ENCODE measurements at places on chromosomes 7 and 10.

DNA sequence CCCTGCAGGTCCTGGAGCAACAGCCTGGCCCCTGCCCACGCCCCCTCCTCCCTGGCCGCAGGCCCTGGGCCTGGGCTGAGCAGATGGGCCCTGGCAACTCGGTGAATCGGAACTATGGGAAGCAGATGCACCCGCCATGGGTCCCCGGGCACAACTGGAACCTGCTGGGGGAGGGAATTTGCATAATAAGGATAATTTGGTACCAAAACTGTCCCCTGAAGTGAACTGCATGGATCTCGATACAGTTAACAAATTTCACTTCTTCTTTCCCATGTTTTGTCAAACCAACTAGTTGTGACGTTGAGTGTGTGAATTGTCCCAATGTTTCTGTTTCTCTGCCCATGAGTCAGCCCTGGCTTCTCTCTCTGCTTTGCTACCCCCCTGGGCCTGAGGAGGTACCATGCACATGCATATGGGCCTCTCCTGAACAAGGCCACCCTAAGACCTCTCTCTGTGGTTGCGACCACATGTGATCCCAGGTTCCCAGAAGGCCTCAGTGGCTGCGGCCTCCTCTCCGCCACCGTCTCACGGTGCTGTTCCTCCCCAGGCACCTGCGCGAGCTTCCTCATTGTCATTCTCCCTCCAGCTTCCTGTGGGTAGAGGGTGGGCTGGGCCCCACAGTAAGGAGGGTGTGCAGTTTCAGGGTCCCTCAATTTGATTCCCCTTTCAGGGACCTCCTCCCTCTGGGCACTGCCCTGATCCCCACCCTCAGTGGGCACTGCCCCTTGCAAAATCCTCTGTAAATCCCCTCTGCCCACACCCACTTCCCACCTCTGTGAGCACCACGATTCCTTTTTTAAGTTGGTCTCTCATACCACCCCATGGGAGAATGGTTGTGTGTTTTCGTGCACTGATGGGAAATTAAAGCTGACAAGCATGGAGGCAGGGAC is 40.0 kb downstream of the FIGNL1 start:
- DNase-seq = no peak

- no peak for DNase-seq
Measured at GRCh38 chr7:14639329-14639728, 263.2 kb downstream of the DGKB start.

- no peak for DNase-seq
Measured at GRCh38 chr7:99623091-99623693, 6.4 kb downstream of the ZSCAN25 start.

- no peak for DNase-seq
Measured at GRCh38 chr10:49619613-49620012, 5.8 kb downstream of the CHAT start.

- DNase-seq = no peak
Measured at GRCh38 chr7:78718212-78718611, 735.3 kb downstream of the MAGI2 start.

GRCh38 chr7:158759245-158759614 is 54.6 kb upstream of the NCAPG2 start:
- DNase-seq = no peak

DNA sequence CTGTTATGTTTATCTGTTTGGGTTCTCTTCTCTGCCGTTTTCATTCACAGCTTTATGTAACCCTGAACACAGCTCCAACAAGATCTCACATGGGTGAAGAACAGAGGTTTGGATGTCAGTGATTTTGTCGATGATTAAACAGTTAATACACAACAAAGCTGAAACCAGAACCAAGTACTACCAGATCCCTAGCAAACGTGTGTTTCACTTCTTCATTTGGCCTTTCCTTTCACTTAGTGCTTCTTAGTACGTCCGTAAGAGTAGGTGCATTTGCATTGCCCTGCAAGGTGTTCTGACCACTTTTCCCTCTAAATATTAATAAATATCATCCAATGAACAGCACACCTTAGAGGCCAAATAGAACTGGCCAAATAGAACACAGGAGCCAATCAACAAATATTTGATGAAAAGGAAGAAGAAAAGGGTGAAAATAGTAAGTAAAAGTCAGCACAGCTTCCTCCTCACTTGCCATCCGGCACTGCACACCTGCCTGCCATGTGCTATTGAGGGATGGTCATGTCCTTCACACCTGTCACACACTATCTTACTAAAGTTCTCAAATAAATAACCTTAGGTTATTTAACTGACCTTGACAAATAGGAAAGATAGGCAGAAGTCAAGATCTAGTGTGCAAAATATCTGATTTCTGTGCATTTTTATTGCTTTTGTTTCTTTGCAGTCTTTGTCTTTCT is 252.6 kb upstream of the ANKRD30A start:
- DNase-seq = no peak

DNA sequence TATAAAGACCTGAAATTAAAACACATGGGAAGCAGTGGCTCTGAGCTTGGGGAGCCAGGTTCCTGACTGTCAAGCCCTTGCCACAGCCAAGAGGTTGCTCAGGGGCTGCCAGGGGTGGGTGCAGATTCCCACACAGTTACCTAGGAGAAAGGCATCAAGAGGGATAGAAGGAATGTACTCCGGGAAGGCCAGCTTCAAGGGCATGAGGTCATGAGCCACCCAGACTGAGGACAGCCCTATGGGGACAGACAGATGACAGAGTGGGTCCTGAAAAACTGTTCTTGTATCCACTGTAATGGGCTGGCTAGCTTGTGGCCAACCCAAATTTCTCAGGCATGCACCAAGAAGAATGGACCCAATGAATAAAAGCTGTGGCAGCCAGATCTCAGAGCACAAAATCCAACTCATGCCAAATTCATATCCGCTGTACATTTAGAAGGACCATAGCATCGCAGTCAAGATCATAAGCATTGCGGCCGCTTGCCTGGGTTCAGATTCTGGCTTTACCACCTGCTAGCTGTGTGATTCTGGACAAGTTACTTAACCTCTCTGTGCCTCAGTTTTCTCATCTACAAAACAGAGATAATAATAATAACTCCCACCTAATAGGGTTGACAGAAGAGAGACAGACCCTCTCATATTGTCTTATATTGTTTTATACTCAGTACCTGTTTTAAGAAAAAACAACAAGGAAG is 44.9 kb upstream of the KCNMA1 start:
- DNase-seq = no peak

DNA sequence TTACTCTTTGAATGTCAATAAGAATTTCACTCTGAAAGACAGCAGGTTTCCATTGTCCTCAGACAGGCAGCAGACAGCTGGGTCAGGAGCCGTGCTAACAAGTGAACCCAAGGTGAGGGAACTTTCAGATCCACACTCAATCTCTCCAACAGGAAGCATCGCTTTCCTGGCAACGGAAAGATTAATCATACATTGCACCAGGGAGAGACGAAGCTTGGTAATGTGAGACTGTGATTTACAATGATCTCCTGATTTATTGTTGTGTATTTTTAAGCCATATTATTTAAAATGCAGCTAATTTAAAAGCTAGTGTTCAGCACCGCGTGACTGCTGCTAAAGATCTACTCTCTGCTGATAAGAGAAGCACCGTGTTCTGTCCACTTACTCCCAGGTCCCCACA is 17.5 kb upstream of the NOM1 start:
- no peak for DNase-seq

GRCh38 chr10:336247-336646 is 201.0 kb downstream of the ZMYND11 start:
- DNase-seq = no peak

DNA sequence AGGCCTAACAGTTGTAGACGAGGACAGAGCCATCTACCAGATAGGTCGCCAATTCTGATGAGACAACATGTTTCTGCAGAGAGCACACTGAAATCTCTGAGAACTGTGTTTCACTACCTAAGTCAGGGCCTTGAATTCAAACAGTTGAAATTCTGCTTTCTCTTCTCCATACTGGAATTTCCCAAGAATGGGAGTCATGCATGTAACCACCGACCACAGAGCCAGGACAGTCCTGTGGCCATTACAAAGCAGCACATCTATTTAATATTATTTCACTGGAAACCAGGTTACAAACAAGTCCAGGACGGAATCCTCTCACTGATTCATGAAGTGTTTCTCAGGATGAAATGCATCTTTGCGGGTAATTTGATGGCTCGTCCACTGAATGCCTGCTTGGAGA is 62.0 kb upstream of the ST8SIA6 start:
- no peak for DNase-seq

All from activated naive CD4-positive, alpha-beta T cell (primary cell).